ENCODE measurements at places on chromosomes 13 and 19.

- peak; percentile 76 for DNase-seq
Measured at GRCh38 chr13:30791354-30792001, 56.1 kb downstream of the ALOX5AP start.

- peak; percentile 11 for DNase-seq
Measured at GRCh38 chr13:30194906-30195305, 112.4 kb downstream of the KATNAL1 start.

GRCh38 chr19:7670150-7670783 lies 1.4 kb downstream of the RETN start:
- DNase-seq, result no peak

DNA sequence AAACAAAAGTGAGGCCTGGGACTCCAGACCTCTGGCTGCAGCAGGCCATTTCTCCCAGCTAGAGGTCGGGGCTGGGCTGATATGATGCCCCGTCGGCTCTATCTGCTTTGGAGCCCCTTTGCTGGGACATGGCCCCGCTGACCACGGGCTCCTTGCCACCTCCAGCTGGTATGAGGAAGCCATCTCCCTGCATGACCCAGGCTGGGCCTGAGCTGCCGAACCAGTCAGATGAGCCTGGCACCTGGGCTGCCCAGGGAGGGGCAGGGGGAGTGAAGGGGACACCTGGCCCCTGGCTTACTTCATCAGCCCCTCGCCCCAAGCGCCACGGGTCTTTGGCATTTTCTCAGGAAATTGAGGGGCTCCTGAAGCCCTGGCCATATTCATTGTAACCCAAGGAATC lies 7.8 kb downstream of the ZSWIM4 start:
- no peak for DNase-seq

DNA sequence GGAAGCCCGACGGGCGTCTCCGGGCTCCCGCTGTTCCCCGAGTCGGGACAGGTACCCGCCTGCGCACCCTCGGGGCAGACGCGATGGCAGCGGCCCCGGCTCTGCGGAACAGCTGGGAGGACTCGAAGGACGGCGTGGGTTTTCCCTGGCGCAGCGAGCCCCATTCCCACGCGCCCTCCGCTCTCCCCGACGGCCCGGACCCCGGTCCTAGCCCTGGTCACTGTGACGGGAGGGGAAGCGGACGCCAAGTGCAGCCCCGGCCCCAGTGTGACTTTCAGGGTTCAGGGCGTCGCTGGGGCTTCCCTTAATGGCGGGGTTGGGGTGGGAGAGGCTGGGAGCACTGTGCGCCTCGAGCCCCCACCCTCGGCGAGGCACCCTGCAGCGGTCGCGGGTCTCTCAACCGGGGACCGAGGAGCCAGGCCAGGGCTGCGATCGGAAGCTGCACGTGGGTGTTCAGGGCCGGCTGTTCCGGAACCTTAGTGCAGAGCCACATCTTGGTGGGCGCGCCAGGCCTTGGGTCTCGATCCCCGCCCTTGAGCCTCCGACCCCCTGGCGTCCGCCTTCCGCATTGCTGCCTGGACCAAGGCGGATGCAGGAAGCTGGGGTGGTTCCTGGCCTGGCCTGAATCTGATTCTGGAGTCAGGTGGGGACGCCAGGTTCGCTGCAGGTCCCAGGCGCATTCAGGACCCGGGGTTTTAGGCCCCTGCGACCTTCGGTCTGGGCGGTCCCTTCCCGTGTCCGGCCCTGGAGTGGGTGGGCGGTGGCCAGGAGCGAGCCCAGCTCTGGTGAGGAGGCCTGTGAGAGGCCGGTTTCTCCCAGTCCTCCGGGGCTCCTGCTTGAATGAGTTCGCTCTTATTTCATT lies 3.5 kb downstream of the LGALS7B start:
- DNase-seq, result no peak

DNA sequence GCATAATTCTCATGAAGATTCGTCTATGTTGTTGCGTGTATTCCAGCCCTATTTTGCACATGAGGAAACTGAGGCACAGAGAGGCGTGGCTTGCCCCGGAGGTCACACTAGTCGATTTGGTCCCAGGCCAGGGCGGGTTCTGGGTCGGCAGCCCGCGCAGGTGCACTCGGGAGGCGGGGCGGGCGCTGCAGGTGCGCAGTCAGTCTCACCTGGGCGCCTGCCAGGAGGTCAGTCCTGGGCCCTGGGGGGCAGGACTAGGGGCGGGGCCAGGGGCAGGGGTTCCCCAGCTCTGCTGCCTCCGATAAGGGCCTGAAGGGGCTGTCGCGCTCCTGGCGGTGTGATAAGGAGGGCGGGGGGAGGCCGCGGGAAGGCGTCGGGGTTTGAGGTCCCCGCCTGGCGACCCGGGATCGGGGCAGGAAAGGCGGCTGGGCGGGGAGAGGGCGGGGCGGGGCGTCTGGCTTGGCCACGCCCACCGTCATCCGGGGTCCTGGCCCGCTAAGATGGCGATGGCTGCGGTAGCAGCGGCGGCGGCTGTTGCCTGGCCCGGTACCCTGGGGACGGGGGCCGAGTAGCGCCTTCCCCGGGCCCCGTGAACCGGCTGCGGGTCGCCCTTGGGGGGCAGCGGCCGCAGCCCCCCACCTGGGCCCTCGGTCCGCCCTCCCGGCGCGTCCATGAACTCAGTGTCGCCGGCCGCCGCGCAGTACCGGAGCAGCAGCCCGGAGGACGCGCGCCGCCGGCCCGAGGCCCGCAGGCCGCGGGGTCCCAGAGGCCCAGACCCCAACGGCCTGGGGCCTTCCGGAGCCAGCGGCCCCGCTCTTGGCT lies at the start of gene ATG4D:
ATG4D (plus strand) TSS at position 485 of the 822 bp plus-strand sequence; CDS start at position 672, 187 bp downstream.
- peak; percentile 60 for DNase-seq

GRCh38 chr13:37652596-37652995 lies 54.0 kb upstream of the POSTN start:
- no peak for DNase-seq

DNA sequence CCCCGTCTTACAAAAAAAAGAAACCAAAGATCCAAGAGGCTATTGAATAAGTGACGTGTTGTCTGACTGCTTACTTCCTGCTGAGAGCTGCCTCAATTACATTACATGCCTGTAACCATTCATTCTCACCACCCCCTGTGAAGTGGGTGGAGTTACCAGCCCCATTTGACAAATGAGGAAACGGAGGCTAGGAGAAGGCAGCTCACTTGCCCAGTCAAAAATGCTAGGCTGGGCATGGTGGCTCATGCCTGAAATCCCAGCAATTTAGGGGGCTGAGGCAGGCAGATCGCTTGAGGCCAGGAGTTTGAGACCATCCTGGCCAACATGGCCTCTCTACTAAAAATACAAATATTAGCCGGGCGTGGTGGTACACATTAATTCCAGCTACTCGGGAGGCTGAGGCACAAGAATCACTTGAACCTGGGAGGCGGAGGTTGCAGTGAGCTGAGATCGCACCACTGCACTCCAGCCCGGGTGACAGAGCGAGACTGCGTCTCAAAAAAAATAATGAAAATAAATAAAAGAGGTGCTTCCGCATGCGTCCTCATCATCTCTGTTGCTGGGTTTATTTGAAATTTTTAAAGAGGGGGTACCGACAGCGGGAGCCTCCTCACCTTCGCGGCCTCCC lies 499 bp downstream of the LSM7 start:
- DNase-seq, result peak; percentile 78

- DNase-seq, result no peak
Measured at GRCh38 chr13:24618011-24618955, 61.9 kb upstream of the ATP12A start.

DNA sequence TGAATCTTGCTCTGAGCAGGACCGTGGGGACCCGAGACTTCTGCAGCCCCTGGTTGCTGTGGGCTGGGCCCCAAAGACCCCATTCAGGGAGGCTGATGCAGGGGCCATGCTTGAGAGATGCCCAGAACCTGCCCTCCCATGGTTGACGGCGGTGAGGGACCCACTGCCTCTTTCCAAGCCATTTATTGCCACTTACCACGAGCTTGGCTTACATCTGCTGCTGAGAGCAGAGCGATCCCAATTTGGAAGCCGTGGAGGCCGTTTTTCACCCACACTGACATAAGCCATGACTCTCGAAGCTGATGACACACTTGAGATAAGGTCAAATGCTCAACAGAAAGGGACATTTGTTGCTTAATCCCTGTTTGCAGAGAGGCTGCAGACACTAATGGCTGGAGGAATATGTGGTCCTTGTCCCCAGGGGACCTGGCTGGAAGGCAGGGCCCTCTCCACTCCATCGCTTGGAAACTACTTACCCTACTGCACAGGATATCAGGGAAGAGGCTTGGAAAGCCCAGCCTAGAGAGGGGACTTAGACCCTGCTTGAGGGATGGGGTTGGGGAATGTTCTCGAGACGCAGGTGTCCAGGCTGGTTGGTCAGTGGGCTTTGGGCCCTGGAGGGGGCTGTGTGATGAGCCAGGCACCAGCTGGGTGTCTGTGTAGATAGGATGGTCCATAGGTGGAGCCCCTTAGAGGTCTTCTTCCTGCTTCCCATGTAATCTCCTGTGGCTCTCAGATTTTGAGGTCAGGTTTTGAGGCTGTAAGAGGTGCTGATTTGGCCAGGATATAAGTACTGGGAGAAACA lies 15.3 kb downstream of the ZNF536 start:
- no peak for DNase-seq

- no peak for DNase-seq
Measured at GRCh38 chr13:105474983-105475610, 1060.4 kb downstream of the EFNB2 start.

DNA sequence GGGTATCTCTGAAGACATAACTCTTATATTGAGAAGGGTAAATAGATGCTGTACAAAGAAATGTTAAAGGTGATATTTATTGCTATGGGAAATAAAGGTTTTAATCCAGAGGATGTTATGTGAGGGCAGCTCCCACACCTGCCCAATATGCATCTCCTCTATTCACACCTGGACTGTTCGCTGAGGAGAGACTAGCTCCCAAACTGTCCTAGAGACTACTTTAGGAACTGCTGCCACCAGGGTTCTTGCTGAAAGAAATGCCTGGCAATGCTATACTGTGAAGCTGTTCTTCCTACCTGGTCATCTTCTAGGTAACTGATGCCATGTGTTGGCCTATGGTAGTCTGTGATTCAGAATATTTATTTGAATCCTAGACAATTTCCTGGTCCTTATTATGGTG lies 1421.5 kb upstream of the SPRY2 start:
- DNase-seq, result no peak

DNA sequence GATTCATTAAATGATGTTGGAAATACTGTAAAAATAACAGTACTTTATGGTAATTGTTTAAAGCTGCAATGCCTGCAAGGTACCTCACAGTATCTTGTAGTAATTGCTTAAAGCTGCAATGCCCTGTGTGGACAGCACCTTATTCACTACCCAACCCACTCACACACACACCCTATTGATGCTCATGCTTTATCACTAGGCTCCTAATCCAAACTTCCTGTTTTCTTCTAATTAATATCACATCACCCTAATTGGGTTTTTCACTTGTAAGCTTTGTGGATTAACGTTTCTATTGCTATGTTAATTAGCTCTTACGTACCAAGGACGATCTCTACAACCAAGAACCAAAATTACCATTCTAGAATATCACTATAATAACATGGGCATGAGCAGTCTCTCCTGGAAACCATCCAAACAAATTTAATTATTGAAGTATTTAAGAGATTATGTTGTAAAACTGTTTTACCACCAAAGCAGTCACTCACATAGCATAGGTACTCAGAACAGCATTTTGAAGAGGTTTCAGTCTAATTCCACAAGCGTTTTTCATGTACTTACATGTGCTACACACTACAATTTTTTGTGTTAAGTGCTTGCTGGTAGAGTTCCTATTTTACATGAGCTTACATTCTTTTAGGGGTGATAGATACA lies 303.8 kb downstream of the PCDH9 start:
- no peak for DNase-seq
